Natural killer cell (primary cell): ENCODE measurements at places on chromosomes 4 and X.

- no peak for DNase-seq
These were observed 150.4 kb downstream of the MGST2 start for GRCh38 chr4:139815778-139816601.

- no peak for DNase-seq
These were observed 75.8 kb upstream of the SOD3 start for GRCh38 chr4:24719615-24720014.

- DNase-seq: no peak
These were observed 184.8 kb downstream of the GBA3 start for GRCh38 chr4:22877486-22878052.

- DNase-seq: no peak
These were observed 84.2 kb downstream of the SORCS2 start for GRCh38 chr4:7276515-7276914.

DNA sequence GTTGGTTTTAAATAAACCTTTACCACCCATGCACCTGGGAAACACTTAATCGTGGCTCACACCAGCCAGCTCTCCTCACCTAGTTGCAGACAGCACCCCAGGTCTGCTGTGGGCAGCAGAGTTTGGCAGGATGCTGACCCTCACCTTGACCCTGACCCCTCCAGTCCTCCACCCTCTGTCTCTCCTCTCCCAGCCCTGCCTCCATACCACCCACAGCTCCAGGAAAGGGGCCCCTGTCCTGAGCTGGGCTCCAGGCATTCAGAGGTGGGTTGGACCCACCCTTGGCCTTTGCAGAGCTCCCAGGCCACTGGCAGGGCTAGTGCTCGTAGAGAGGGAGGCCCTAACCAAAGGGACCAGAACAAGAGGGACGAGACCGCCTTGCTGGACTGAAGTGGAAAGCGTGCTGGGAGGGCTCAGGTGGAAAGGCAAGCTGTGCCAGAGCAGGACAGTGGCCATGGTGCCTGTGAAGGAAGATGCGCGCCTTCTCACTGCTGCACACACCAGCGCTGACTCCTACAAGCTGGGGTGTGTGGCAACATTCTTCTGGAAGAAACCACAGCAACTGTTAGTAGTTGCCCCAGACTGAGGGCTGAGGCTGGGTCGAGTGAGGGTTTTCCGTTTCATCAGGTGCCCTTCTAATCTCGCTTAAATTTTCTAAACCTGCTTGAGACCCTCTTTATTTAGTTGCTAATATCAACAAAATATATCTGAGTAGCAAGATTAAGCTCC lies 10.7 kb upstream of the S100P start:
- DNase-seq: no peak

DNA sequence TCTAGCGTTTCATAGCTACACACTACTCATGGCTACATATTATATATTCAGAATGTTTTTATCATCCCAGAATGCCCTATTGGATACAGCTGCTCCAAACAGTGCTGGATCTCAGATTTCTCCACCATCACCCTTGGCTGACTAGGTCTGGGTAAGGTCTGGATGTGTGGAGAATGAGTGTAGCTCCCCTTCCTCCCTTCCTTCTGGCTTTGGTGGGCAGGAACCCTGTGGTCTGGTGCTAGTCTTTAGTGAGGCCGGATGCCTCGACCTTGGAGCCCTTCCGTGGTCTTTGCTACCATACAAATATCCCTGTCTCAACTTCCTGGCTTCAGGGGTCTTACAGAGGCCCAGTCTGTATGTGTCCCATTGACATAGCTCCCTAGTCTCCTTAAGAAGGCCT lies 52.1 kb upstream of the KDR start:
- no peak for DNase-seq

GRCh38 chr4:128921954-128922353 lies 112.5 kb downstream of the JADE1 start:
- DNase-seq: no peak
